ENCODE measurements at places on chromosomes 1 and 21. TPM values are rescaled to one million over a fixed set of nuclear protein-coding genes. Genes with fewer than 3 reads are reported as not detected.

- no peak for DNase-seq
These were observed 51.0 kb downstream of the TNN start for GRCh38 chr1:175118375-175119367.

GRCh38 chr1:153028766-153029165 lies 2.2 kb upstream of the SPRR1B start:
- no peak for DNase-seq

DNA sequence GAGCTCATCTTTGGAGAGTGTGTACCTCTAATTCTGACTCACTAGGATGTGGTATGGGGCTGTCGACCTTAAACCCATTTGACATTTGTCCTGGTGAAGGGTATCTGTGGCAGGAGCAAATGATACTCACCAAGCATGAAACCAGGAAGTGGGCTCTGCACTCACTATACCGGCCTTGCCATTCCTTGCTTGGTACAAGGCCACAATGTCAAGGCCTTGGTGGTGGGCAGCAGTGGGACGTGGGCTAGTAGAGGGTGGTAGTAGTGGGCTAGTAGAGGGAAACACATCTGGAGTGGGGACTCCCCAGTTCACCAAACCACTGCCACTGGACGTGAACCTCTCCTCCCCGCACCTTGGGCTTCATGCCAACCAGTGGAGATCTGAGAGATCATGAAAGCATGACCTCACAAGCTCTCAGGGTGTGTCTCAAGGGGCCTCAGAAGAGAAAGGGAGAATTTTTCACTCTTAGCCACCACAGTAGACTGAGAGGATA lies 11.5 kb downstream of the TNFSF4 start:
- DNase-seq = peak; percentile 18

TCHHL1 gene
- not detected for total RNA-seq

DNA sequence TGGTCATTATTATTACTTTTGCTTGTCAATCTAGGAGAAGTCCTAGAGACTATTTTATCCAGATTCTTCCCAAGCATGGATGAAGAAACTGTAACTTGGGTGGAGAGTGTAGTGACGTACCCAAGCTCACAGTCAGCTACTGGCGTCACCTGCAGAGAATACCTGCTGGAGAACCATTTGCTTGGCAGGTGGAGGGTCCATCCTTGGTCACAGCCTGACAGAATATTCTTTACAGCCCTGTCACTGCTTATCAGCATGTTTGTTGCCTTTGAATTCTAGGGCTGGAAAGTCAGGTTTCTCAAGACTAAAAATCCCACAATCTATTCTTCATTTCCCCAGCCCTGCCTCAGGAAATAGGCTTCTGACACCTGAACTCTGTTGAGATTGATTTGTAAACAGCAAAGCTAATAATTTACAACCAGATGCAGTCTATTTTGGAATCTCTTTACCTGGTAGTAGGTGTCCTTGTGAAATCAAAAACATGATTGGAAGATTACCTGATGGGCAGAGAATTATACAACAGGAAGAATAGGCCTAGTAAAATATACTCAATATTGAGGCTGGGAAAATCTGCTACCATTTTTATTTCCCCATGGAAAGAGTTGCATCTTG lies 100.4 kb upstream of the ZNF644 start:
- DNase-seq = no peak

- DNase-seq = no peak
These were observed 1.2 kb downstream of the RUSC1 start for GRCh38 chr1:155321639-155322503.

DNA sequence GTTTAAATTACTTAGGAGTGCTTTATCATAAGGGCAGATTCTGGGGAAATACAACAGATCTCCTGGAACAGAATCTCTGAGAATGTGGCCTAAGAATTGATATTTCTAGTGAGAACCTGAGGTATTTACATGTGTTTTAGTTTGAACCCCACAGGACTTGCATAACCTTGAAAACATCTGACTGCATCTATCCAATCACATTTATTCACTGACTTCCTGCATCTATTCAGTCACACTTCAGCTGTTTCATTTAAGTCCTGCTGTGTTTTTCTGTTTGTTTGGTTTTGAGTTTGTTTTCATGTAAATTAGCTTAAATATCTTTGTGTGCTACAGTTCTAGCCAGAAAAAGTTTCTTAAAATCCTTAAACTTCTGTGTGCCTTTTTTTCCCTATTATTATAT lies 1260.7 kb downstream of the PLA2G4A start:
- no peak for DNase-seq

- no peak for DNase-seq
These were observed 144.0 kb downstream of the KIF26B start for GRCh38 chr1:245298781-245299180.

DNA sequence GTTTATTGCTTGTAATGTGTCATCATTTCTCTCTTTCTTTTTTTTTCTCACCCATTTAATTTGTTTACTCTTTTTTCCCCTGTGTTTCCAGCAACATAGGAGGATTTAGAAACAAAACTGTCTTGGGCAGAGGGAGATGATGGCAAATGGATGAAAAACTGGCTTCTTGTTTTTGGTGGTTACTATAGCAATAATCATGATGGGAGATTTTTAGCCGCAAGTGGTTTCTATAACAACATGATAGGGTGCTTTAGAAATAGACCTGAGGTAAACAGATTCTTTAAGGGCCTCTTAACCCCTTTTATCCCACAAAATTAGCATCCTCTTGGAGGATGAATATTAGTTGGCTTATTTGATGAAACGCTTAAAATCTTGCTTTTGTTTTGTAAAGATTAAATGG lies 51.6 kb downstream of the CRB1 start:
- DNase-seq = no peak

C1orf53 gene
- not detected for total RNA-seq

GRCh38 chr1:176696109-176696508 lies 233.1 kb downstream of the PAPPA2 start:
- DNase-seq = no peak

- DNase-seq = no peak
These were observed 4.5 kb downstream of the CHML start for GRCh38 chr1:241635556-241636152.

- DNase-seq = no peak
These were observed 102.5 kb downstream of the LYPLAL1 start for GRCh38 chr1:219276049-219276738.

DNA sequence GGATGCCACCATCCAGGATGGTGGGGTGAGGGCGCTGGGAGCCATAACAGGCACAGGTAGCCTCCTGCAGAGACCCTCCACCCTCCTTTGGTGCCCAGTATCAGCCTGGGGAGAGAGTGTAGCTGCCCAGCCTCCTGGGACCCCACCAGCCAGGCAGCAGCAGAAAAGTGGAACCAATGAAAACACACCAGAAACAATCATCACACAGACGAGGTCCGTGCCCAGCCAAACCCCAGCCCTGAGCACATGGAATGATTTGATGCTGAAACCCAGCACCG lies 285.1 kb downstream of the PTPRU start:
- no peak for DNase-seq

ARHGAP30 gene
- 59.7 TPM for total RNA-seq

- DNase-seq = no peak
These were observed 3.9 kb downstream of the CD53 start for GRCh38 chr1:110876748-110877341.

GRCh38 chr1:154859786-154860155 lies 10.3 kb downstream of the KCNN3 start:
- DNase-seq = no peak

- no peak for DNase-seq
These were observed 45.5 kb downstream of the SNRPE start for GRCh38 chr1:203906932-203907331.

MIXL1 gene
- not detected for total RNA-seq

GRCh38 chr1:100670083-100670482 lies 49.5 kb upstream of the VCAM1 start:
- DNase-seq = no peak

SLC6A17 gene
- total RNA-seq = not detected

SEMA6C gene
- 3.0 TPM for total RNA-seq

- no peak for DNase-seq
These were observed 1099.5 kb downstream of the PLA2G4A start for GRCh38 chr1:187928288-187928687.

Measured in CD8-positive, alpha-beta T cell (primary cell).